ENCODE measurements at places on chromosomes 2 and 18. TPM values are rescaled to one million over a fixed set of nuclear protein-coding genes. Genes with fewer than 3 reads are reported as not detected.
A peak's percentile ranks its signal among the peaks of the same experiment; 100 is the strongest.

GRCh38 chr2:145228506-145228905 is 708.6 kb upstream of the ZEB2 start:
- DNase-seq, result no peak

DNA sequence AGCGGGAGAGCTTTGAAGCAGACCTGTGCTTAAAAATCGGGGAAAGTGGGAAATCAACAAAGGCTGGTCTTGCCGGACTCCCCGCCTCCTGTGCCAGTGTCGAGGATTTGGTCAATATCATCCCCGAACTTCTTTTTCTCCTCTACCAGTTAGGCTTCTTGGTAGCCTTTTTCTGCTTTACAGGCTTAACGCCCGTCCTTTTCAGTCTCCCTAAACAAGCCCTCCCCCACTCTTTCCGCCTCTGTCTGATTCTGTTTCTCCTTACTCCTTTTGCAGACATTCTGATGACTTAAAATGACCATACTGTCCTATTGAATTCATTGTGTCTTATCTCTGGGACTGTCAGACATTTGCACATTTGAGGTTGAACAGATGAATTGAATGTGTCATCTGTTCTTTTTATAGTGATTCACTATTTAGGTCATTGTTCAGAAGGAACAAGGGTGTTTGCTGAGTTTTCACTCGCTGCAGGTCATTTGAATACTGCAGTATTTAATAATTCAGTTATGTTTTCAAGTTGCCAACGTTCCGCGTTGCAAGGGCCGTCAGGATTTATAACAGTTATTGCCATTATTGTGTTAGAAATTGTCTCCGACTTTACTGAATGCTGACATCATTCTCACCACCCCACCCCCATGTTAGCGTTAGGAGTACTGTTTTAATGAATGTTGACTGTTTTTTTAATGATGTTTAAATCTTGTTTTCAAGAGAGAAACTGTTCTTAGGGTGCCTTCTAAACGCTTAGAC is 1.1 kb downstream of the ITGAV start:
- peak; percentile 16 for DNase-seq

Gene CHRNG
- total RNA-seq, result not detected

- no peak for DNase-seq
Measured at GRCh38 chr2:44668336-44668735, 273.2 kb upstream of the SIX3 start.

GRCh38 chr2:200406379-200406778 is 99.9 kb downstream of the SPATS2L start:
- no peak for DNase-seq

Gene SRD5A2
- not detected for total RNA-seq

GRCh38 chr18:7608781-7609201 is 41.7 kb downstream of the PTPRM start:
- DNase-seq, result no peak

DNA sequence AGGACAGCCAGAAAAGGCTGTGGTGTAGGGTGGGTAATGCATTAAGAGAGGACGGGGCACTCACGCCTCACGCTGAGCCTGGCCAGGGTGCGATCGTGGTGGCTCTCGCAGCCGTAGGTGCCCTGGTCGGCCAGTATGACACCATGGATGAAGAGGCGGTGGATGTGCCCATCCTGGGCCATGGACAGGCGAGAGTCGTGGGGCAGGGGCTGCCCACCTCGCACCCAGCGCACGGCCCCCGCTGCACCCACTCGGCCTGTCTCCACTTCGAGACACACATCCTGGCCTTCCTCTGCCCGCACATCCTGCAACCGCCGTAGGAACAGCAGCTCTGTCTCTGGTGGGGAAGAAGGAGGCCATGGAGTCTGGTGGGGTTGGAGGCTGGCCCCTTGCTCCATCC is 12.1 kb downstream of the TMEM198 start:
- DNase-seq, result no peak

Gene OXER1
- not detected for total RNA-seq

- DNase-seq, result no peak
Measured at GRCh38 chr2:18404708-18405107, 155.7 kb downstream of the RDH14 start.

Gene HOXD11
- not detected for total RNA-seq

DNA sequence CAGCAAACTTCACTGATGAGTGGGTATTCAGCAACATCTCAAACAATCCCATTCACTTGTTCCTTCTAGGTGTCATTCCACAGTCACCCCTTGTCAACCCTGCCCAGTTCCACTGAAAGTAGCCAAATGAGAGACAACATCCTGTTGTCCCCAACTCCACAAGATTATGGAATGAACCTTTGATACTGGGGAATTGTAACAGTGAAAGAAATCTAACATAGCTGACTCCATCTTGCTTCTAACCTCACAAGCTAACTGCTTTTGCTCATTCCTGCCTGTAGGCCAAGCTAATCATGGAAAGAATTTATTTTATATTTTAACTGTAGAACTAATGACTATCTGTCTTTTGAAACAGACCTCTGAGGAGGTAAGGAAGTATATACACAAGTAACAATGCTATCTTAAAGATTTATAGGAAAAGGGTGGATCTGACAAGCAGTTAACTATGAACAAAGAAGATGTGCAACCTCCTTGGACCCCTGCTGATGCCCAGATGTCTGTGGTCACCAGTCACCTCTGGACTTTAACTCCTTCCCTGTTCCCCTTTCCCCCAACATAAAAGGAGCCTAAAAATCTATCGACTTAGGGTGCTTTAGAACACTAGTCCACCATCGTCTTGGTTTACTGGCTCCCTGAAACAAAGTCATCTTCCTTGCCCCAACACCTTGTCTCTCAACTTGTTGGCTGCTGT is 6.9 kb upstream of the ANXA4 start:
- no peak for DNase-seq

- no peak for DNase-seq
Measured at GRCh38 chr18:11096411-11096810, 53.0 kb downstream of the PIEZO2 start.

Gene PMAIP1
- 9.3 TPM for total RNA-seq

Gene KCNG2
- not detected for total RNA-seq

DNA sequence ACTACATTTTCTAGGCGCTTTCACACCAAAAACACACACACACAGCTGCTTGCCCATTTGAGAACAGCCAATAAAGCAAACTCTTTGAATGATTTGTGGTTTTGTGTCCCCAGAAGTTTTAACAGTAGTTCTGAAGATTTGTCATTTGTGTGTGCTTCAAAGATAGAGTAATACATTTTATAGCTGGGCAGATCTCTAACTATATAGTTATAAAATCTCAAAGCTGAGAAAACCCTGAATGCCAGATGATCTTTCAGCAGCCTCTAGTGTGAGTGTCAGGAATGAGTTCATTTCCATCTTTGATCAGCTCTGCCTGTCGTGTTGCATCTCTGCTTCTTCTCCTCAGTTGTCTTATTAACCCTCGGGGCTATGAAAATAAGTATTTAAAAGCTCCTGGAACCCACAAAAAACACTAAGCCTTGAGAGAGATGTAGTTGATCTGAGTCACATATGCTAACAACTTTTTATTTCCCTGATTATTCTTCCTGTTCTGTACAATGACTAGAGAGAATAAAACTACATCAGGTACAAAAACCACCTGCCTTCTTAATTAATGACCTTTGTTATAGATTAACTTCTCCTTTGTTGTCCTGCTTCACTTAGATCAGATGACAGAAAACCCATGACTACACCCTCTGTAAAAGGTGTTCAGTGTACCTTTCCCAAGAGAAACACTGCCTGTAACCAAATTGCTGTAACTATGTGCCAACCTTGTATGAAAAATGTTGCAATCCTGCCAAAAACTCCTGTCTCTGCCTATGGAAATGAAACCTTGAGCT is 30.0 kb upstream of the SLC3A1 start:
- no peak for DNase-seq

DNA sequence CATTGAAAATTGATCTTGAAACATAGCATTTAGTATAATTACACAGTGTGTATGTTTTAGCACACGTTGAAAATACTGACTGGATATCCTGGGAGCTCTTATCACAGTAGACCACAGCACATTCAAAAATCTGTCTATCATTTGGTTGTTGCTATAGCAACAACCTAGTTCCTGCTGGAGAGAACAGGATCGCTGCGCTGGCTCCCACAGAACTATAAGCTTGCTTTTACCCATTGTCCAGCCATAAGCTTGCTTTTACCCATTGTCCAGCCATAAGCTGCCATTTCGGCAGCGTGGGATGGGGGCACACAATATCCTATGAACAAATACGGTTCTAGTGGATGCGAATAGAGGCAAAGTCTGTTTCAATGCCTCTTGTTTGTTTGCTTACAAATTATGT is 70.4 kb upstream of the ST6GAL2 start:
- no peak for DNase-seq

- no peak for DNase-seq
Measured at GRCh38 chr2:2714408-2714807, 383.3 kb upstream of the MYT1L start.

GRCh38 chr2:620471-621302 is 56.5 kb downstream of the TMEM18 start:
- DNase-seq, result no peak

Gene ATOH8
- total RNA-seq, result not detected

DNA sequence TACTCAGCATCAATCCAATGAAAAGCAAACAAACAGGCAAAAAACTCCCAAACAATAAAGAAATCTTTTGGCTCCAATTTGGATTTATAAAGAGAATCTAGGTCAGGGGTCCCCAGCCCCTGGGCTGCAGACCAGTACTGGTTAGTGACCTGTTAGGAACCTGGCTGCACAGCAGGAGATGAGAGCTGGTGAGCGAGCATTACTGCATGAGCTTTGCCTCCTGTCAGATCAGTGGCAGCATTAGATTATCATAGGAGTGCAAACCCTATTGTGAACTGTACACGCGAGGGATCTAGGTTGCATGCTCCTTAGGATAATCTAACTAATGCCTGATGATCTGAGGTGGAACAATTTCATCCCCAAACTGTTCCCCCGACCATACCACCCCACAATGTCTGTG is 102.2 kb downstream of the KIAA1328 start:
- DNase-seq, result no peak

Gene PER2
- 13.4 TPM for total RNA-seq

- no peak for DNase-seq
Measured at GRCh38 chr2:79980816-79981215, 323.7 kb downstream of the LRRTM1 start.

Gene LRP1B
- not detected for total RNA-seq

DNA sequence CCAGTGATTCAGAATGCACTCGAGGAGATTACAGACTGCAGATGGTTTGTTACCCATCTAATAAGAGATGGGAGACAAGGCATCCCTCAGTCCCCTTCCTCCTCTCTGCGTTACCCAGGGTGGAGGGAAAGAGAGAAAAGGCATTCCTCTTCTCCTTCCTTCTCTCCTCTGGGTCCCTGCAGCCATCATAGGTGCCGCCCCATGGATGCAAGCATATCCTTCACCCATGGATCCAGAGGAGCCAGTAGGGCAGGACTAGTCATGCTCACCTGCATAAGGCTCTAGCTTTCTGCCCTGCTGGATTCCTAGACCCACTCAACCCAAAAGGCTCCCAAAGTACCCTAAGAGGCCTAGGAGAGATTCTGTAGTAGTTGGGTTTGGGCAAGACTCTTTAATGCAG is 20.4 kb downstream of the CMPK2 start:
- no peak for DNase-seq

GRCh38 chr18:58937887-58938267 is 73.2 kb downstream of the ZNF532 start:
- DNase-seq, result no peak

Gene RIT2
- total RNA-seq, result not detected

DNA sequence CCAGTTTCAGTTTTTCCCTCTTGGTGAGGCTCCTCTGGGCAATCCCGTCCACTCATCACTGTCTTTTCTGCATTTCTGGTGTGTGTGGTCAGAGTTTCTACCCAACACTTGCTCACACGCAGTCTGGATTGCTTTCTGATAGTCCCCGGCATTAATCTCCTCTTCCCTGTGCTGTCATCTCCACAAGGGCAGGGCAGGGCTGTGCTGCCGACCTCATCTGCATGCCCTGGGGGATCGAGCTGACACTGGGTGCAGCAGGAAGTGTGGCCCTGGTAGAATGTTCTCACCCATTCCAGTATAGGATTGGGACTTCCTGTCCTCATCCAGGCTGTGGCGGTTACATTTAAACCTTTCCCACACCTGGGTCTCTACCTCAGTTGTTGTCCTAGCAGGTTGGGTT is 80.0 kb upstream of the FAM136A start:
- DNase-seq, result no peak

- DNase-seq, result no peak
Measured at GRCh38 chr18:35506024-35506712, 8.4 kb upstream of the INO80C start.

DNA sequence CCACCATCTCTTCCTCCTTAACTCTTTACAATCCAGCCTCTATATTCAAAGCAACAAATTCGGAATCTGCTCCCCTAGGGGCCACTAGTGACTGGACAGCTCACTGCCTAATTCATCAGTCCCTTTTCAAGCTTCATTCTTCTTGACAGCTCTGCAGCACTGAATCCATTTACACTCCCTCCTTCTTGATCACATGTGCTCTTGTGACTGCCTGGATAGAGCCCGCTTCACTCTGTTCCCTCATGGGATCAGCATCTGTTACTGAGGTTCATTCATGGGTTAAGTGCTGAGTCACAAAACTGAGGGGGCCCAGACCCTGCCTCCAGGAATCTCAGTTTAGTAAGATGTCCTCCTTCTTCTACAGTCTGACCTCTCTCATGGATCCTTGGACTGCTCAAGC is 81.5 kb downstream of the CYRIA start:
- DNase-seq, result no peak

DNA sequence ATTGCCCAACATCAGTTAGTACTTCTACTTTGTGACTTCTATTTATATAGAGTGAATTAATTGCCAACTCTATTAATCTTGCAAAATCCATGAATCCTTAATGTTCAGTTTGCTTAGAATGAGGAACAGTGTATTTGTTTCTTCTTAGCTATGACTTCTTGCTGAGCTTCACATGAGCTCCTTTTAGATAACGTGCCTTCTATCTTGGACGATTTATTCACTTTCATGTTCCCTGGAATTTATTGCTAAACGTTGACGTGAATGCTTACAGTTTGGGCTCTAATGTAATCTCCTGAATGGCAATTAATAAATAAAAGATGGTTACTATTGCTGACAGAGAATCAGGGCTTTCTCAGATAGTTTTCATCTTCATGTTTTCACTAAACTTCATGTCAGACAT is 384.5 kb upstream of the NRP2 start:
- no peak for DNase-seq

Gene RAB31
- total RNA-seq, result 1.8 TPM

Gene UGT1A10
- total RNA-seq, result not detected

Gene HRH4
- 1.6 TPM for total RNA-seq

GRCh38 chr2:168056242-168056787 is 191.1 kb downstream of the STK39 start:
- no peak for DNase-seq
